Stimulated activated naive CD8-positive, alpha-beta T cell treated with anti-CD3 and anti-CD28 coated beads, Interleukin-15, amount 100 ng/mL, for 72 hours (primary cell): ENCODE measurements at places on chromosomes 7 and 10.

GRCh38 chr7:148698007-148698396 lies 701 bp upstream of the CUL1 start:
- no peak for DNase-seq

DNA sequence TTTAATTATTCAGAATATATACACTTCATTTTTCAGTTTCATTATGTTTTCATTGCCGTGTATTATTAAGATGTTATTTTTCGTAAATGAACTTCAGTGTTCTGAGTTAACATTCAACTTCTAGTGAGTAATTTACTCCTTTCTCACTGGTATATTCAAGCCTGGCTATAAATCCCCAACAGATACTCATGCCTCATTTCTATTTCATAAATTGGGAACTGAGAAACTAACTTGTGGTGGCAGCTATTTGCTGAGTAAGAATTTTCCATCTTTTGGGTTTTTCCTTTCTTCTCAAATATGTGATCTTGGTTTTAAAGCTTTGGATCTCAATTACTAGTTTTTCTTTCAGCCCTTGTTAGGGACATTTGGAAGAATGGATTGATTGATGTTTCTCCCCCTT lies 281.1 kb downstream of the CDK14 start:
- DNase-seq = no peak

GRCh38 chr10:120897343-120897742 lies 46.2 kb downstream of the WDR11 start:
- no peak for DNase-seq

DNA sequence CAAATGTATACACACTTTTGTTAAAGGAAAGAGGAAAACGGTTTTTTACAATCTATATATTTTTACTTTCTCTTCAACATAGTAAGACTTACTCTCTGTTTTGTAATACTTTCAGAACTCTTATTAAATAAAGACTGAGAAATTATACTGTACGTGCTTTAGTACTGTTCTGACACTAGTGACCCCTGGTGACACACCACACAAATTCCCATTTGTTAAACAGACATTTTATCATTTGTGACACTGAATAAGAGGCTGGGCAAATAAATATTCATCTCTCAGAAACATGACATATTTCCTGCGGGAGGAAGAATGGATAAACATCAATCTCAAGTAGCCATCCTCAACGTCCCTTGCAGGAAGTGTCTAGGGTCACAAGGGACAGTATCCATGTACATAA lies 68.9 kb upstream of the ZNF33B start:
- DNase-seq = no peak

GRCh38 chr7:44307905-44308595 lies 17.3 kb downstream of the CAMK2B start:
- DNase-seq = no peak

- DNase-seq = no peak
Measured at GRCh38 chr10:55168343-55168742, 367.3 kb upstream of the PCDH15 start.

DNA sequence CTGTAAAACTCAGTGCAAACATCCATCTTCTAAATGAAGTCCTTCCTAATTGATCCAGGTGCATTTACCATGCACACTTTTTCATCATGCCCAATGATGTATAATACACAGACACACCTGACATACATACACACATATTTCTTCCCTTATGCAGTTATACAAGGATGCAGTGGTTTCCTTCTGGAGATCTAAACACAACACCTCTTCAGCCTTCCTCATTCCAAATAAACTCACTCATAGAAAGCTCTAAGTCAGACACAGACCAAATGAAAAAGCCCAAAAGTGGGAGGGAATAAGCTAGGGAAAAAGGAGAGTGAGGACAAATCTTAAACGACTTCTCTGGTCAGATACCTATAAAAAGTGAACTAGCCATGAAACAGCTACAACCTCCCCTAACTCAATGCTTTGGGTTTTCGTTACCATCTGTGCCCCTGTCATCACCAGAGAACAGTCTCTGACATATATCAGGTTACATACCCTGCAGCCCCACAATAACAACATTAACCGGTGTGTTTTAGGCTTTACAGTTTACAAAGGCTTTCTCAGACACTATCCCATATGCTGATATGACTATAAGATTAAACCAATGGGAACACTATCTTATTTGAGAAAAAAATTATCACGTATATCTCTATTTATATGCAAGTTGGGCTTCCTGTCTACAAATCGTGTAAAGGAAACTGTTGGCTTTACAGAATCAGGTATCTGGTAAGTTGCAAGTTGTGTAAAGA lies 675.2 kb downstream of the PHTF2 start:
- no peak for DNase-seq

- DNase-seq = no peak
Measured at GRCh38 chr10:59876695-59877094, 29.7 kb downstream of the CCDC6 start.

GRCh38 chr7:90595342-90595800 lies 750 bp upstream of the CDK14 start:
- no peak for DNase-seq

GRCh38 chr7:27095897-27096767 lies at the start of gene HOXA1:
Gene HOXA1 (minus strand): TSS chr7:27096000. CDS start chr7:27095912, 88 bp downstream.
- peak; percentile 71 for DNase-seq

DNA sequence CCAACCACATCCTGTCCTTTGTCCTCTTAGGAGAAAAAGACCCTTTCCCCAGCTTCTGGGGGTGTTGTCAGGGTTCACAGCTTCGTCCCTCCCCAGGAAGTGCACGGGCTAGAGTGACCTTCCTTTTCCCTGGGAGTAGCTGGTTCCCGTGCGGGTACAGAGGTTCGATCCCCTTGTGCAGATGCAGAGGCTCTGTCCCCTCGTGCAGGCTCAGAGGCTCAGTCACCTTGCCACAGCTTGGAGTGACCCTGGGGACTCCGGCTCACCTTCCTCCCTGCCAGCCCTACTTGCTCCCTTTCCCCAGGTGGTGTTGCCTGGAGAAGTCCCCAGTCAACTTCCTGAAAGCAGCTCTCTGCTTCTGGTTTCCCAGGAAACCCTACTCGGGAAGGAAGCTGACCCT lies 60.0 kb upstream of the TCERG1L start:
- no peak for DNase-seq

DNA sequence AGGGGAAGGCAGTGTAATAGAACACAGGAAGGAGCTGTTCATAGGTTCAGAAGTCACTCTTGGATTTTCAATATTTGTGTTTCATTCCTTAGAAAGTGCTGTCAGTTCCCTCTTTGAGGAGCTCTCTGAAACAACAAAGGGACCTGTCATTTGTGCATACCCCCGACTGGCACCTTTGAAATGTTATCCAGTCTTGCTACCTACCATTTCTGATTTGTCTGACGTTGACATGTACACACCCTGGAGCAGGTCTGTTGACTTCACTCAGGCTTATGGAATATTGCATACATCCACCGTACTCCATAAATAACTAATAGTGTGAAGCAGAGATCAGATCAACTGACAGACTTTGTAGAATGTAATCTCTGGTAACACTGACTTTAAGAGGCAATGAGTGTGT lies 189.8 kb downstream of the DPP6 start:
- no peak for DNase-seq

DNA sequence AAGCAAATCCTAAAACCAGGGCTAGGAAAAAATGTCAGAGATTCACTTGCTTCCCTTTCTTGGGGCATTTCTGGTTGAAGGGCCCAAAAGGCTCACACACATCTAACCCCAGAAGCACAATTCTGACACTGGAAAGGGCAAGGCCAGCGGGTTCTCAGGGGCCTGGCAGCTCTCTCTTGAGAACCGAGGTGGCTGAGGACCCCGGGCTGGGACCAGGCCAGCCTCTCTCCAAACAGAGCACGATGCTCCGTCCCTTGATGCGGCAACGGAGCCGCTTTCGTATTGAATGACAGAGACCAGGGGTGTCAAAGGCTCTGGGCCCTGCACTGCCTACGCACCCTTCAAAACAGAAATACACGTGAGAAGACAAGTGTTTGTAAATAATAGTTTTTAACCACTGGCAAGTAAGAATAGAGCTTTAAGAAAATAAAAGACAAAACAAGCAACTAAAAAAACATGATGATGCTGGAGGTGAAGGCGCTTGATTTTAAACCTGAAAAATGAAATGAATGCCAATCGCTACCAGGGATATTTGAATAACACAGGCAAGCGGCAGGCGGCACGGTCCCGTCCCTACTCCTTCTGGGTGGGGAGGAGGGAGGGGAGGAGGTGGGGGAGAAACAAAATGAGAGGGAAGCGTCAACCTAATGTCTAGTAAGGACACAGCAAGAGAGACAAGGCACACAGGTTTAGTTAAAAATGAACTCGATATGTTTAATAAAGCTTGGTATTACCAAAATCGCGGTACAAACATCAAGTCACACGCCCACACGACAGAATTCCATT lies 68.0 kb downstream of the SLC29A4 start:
- no peak for DNase-seq

GRCh38 chr7:138170959-138171703 lies 94.9 kb downstream of the AKR1D1 start:
- no peak for DNase-seq

GRCh38 chr7:80087051-80087770 lies 47.4 kb upstream of the GNAI1 start:
- DNase-seq = no peak

- no peak for DNase-seq
Measured at GRCh38 chr7:33632840-33633525, 272.4 kb upstream of the BMPER start.
